ENCODE measurements at places on chromosomes 7 and 10.
A peak's percentile ranks its signal among the peaks of the same experiment; 100 is the strongest.

DNA sequence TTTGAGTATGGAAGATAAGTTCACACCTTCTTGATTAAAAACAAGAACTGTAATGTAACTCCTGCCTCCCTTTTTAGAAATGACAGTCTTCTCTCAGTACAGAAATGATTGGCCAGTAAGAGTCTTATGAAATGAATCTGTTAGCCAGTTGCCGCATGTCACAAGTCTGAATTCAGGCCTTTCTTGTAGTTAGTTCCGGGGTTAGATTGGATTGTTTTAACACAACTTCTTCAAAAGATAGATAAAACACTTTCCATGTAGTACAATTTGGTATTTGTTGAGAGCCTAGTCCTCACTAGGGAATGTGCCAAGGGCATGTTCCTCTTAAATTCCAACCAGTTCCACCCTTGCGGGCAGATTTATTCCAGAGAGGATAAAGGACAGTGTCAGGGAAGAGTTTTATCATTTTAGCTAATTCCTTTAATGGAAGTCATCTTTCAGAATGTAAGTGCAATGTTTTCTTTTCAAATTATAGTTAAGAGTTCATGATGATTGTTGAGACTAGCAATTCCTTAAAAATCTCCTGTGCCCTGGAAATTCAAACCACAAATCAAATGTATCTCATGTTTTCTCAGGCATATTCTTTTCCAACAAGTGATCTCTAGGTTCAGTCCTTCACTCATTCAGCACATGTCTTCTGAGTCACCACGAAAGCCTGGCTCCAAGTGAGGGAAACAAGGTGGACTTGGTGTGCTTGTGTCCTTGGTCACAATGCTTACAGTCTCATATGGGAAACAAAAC, 4.1 kb downstream of the FHIP2A start:
- DNase-seq = no peak

GRCh38 chr10:64113792-64114191, 592.6 kb downstream of the REEP3 start:
- no peak for DNase-seq

- no peak for DNase-seq
Measured at GRCh38 chr10:114188001-114188400, 8.8 kb downstream of the TDRD1 start.

- DNase-seq = no peak
Measured at GRCh38 chr7:15280078-15280733, 281.6 kb downstream of the AGMO start.

GRCh38 chr7:44713680-44714335, 34.8 kb upstream of the ZMIZ2 start:
- no peak for DNase-seq

DNA sequence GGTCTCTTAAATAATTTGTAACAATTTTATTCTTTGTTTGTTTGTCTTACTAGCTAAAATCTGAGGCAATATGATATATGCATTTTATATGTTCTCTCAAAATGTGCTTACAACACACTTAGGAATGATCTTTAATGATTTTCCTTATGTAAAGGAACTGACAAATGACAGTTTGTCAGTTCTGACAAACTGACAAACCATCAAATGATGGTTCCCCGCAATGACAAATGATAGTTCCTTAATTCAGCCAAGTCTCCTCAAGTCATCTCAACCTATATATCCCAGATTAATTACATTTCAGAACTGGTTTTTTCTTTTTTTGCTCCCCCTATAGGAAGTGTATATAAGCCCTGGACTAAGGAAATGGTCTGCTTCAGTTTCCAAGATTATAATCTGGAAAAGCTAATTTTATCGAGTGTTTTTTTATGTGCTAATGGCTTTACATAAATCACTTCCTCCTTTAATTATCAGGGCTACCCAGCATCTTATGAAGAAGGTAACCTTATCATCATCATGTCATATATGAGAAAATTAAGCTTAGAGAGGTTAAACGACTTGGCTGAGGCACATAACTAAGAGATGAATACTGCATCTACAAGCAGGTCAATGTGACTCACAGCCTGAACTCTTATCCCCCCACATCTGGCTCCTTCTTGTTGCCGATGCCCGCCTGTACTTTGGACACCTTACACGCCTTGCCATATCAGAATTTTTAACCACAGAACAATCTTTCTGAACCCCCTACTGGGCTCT, 75.1 kb downstream of the RELN start:
- DNase-seq = no peak

DNA sequence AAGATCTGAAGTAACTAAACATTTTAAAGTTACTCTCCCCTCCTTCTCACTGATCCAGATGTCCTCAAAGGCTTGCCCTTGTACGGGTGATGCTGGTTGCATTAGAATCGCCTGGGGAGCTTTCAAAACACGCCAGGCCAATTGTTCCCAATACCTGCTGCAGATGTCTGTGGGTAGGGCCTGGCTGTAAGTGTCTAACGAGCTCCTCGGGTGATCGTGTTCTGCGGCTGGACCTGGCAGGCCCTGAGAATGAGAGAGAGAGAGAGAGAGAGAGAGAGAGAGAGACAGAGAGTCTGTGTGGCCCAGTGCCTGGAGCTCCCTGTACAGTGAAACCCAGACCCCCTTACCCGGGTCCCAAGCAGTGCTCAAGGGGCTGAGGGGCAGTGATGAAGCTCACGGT, 8.4 kb downstream of the COL13A1 start:
- no peak for DNase-seq

DNA sequence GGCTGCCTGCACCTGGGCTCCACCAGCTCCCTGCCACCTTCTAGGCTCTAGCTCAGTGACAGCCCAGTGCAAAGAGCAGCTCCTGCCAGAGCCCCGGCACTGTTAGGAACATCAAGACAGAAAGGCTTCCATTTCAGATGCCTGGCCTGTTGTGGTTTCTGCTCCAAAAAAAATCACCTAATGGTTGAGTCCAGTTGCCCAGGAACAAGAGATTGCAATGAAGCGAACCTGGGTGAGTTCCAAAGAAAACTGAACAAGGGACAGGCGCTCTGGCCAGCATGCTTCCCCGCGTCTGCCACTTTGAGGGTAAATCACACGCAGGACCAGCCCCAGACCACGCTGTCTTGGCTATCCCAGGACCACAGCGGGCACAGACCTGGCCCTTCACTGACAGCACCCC, 47.0 kb upstream of the RASGEF1A start:
- DNase-seq = no peak

DNA sequence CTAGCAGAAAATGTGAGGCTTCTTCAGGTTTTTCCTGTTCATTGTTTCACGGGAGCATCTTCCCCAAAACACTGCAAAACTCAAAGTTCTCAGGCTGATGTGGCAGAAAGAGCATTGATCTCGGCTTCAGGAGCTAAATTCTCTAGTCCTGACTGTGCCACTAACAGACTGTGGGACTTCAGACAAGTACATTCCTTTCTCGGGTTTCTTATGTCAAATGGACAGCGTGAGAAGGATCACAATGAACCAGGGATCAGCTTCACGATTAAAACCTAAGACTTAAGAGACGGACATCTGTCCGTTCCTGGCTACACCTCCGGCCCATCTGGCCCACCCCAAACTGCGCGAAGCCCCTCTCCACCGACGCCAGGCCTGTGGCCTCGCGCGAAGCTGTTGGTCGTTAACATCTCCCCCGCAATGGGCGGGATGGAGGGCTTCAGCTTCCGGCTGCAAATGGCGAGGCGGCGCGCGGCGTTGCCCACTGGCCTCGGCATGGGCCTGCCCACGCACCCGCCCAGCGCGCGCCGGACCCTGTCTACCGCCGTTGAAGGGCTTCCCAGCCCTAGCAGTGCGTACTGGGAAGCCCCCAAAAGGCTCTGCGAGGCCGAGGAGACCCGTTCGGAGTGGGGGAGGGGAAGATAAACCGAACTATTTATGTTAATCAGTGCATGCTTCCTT, 549 bp upstream of the DDX50 start:
- no peak for DNase-seq

DNA sequence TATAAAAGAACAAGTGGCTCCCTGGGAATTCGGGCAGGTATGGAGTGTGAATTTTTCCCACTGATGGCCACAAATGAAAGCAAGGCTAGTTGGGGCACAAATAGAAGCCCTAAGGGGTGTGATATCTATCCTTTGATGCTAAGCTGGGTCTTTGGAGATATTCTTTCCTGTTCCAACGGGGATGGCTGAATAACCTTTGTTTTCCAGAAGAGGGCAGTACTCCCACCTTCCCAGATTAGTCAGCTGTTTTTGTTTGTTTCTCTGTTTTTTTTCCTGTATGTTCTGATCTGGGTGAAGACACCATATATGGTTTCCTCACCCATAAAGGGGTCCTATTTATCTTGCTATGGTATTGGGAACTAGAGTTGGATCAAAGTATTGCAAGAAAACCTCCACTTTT, 947.7 kb upstream of the SORCS1 start:
- no peak for DNase-seq

- no peak for DNase-seq
Measured at GRCh38 chr7:148753224-148753623, 54.5 kb downstream of the CUL1 start.

DNA sequence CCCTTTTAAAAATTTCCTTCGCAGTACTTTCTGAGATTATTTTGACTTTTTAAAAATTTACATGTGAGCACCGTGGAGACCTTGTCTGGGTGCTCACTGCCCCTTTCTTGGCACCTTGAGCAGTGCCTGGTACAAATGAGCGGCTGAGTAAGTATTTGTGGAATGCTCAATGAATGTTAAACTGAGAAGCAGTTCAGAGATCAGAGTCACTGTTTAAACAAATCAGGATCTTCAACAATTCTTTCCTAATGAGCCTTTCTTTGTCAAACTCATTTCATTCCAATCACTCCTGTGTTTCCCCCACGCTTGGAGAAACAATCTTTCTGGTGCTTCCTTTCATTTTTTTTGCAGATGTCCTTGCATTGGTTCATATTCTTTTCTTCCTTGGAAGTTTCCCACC, 611.3 kb upstream of the GALNT17 start:
- no peak for DNase-seq

- DNase-seq = no peak
Measured at GRCh38 chr7:130982160-130982638, 248.2 kb upstream of the KLF14 start.

GRCh38 chr7:74187915-74188675, 13.9 kb downstream of the EIF4H start:
- DNase-seq = no peak

DNA sequence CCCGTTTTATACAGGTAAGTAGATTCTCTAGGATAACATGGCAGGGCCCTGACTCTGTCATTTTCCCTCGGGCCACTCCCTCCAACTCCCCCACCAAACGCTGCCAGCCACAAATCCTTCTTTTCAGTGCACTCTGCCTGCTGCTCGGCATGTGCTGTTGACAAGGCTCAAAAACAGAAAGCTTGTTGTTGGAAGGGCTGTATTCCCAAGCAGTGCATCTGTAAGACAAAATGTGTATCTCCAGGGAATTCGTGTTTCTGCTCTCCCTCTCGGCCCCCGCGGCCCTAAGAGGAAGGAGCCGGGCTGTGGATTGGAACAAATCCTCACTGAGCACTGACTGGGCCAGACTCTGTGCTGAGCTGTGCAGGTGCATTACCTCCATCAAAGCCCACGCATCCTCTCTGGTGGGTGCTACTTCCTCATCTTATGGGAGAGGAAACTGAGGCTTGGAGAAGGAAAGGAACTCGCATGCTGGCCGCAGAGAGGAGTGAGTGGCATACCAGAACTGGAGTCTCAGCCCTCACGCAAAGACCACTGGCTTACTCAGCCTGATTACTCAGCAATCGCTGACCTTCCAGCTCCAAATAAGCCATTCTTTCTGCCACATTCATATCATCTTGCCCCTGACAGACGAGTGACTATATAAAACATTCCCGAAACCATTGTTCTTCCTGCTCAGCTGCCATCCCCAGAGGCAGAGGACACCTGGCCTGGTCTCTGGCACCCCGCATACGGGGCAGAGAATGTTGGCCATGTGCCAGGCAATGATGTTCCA, 33.5 kb upstream of the ENO4 start:
- DNase-seq = no peak

DNA sequence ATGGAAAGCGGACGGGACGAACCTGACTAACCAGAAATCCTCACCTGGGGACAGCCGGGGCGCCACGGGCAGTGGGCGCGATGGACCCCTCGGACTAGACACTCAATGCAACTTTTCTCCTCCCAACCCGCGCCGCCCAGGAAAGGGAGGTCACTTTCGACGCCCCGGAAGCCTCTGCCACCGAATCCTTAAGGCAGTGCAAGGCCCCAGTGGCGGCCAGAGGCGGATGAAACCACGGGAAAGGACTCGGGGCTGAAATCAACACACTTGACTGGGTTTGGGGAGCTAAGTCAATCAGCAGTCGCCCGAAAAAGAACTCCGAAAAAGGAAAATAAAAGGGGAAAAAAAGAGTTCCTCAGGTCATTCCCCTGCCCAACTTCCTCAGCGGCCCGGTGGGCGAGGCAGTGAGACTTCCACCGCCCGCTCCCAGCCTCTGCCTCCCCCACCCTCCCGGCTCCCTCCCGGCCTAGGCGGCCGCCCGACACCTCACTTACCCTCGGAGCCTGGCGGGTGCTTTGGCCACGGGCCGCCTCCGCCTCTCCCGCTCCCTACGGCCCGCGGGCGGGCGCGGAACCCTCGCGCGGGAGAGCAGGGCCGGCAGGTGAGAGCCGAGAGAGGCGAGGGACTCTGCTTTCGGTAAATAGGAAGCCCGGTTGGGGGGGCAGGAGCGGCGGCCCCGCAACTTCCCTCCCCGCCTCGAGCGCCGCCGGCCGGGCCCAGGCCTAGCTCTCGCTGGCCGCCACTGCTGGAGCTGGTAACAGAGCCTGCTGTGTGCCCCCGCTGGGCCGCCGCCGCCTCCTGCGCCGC, 518 bp downstream of the WAPL start:
- DNase-seq = peak; percentile 38

- DNase-seq = peak; percentile 40
Measured at GRCh38 chr10:14184841-14185315, 145.8 kb downstream of the FRMD4A start.

DNA sequence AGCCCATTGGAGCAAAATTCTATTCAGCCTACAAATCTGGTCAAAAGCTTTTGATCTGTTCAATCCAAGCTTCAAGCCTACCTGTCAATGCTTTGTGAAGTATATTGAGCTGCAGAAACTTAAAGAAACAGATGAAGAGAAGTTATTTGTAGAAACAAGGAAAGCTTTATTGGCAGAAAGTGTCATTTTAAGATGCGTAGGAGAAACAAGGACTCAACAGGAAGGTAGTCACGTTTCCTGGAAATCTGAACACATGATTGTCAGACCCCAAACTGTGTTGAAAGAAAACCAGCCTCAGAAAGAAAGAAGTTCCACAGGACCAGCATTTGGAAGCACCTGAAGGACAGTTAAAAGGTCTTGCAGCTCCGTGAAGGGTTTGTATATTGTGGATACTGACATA, 34.8 kb upstream of the PURB start:
- DNase-seq = no peak

DNA sequence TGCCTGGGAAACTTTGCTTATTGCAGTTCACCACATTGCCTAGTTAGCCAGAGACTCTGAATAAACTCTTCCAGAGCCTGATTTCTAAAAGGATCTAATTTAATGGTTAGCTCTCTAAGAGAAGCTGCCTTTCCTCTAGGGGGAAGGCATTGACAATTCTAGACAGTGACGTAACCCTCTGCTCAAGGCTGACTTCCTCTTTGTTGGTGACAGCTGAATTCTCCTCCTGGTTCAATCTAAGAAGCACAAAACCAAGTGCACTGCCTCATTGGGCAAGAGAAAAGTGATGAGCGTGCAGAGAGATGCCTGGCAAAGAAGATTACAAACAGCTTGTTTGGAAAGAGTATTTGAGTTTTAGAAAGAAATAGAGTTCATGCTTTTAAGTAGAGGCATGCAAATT, 102.7 kb downstream of the MACC1 start:
- DNase-seq = no peak
